ENCODE measurements at places on chromosomes 12 and 14. TPM values are rescaled to one million over a fixed set of nuclear protein-coding genes. Genes with fewer than 3 reads are reported as not detected.

The EEF1AKMT3 gene
- 8.7 TPM for total RNA-seq

The PIWIL1 gene
- not detected for total RNA-seq

The CD9 gene
- 99.1 TPM for total RNA-seq

The WNT5B gene
- 8.9 TPM for total RNA-seq

The LIN7A gene
- 12.1 TPM for total RNA-seq

The CDH24 gene
- total RNA-seq, result 4.1 TPM

The OR6C2 gene
- total RNA-seq, result not detected

The SLC17A8 gene
- not detected for total RNA-seq

The TMED8 gene
- 8.9 TPM for total RNA-seq

The B3GNT4 gene
- total RNA-seq, result 2.5 TPM

The CD4 gene
- total RNA-seq, result 2.6 TPM

The NUAK1 gene
- 11.4 TPM for total RNA-seq

The PMCH gene
- total RNA-seq, result not detected

The TMEM120B gene
- 7.8 TPM for total RNA-seq

The LRRK2 gene
- total RNA-seq, result 1.1 TPM

The CAND1 gene
- 45.8 TPM for total RNA-seq

The CDC42BPB gene
- 74.2 TPM for total RNA-seq

The ATL1 gene
- total RNA-seq, result 0.81 TPM

The VRTN gene
- total RNA-seq, result not detected

The JDP2 gene
- 122 TPM for total RNA-seq

The SERPINA9 gene
- not detected for total RNA-seq

The TMEM30B gene
- total RNA-seq, result 0.18 TPM

The RGS6 gene
- not detected for total RNA-seq

The TAS2R7 gene
- total RNA-seq, result not detected

The GUCY2C gene
- not detected for total RNA-seq

The MEG3 gene
- 165 TPM for total RNA-seq

Data from cardiac atrium fibroblast (primary cell).